Amygdala (tissue), 56 donors: ENCODE measurements at places on chromosomes 2 and 18.

- no peak for DNase-seq
These were observed 281.9 kb downstream of the FIGN start for GRCh38 chr2:163453920-163454319.

DNA sequence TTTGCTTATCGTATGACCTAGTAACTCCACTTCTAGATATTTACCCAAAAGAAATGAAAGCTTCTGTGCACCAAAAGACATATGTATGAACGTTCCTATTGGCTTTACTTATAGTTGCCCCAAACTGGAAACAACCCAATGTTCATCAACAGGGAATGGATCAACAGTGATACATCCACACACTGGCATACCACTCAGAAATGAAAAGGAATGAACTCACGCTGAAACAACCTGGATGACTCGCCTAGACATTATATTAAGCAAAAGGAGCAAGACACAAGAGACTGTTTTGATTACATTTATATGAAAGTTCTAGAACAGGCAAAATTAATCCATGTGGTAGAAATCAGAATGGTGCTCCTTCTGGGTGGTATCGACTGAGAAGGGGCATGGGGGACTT is 18.9 kb downstream of the ADRA2B start:
- DNase-seq, result no peak

DNA sequence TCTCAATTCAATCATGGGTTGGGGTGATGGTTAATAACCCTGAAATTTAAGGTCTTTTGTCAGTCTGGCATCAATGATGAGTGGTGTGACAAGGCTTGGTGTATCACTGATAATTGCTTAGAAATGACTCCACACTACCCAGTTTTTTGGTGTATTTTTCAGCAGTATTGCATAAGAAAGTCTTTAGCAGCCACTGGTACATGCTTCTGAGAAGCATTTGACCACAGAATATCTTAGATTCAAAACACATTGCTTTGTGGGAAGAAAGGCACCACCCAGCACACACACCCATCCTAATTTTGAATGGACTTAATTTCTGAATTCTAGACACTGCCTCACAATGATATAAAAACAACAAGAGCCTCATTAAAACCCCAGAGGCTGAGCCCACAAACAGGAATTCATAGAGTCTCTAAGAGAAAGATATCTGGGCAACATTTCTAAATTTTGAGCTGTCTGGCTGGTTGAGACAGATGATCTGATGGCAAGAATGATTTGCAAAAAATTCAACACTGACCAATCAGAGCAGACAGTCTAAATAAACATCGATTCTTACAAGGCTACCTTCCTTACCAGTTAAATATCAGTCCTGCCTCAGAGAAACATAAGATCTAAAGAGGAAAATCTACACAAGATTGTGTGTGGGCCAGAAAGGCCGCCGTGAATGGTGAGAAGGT is 114.7 kb upstream of the CYP1B1 start:
- no peak for DNase-seq

DNA sequence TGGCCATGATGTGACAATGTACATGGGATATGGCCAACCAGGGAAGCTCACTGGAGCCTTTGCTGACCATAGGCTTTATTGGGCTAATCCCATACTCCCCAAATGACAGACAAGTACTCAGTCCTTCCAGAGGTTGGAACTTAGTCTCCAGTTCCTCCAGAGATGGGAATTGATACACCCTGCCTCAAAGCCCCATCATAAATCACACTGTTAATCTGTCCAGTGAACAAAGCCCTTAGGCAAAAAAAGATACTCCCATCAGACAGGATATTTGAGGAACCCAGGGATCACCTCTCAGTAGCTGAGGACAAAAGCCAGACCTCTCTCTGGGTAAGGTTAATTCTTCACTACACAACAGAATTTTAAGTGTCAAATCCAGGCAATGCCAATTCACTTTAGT is 247.5 kb upstream of the CDH20 start:
- no peak for DNase-seq

- DNase-seq, result no peak
These were observed 21.3 kb downstream of the HNRNPLL start for GRCh38 chr2:38581193-38582147.
